ENCODE measurements at places on chromosomes 16 and 17. TPM values are rescaled to one million over a fixed set of nuclear protein-coding genes. Genes with fewer than 3 reads are reported as not detected.
A peak's percentile ranks its signal among the peaks of the same experiment; 100 is the strongest.

Gene ASGR2
- total RNA-seq: not detected

Gene C17orf100
- 1.1 TPM for total RNA-seq

DNA sequence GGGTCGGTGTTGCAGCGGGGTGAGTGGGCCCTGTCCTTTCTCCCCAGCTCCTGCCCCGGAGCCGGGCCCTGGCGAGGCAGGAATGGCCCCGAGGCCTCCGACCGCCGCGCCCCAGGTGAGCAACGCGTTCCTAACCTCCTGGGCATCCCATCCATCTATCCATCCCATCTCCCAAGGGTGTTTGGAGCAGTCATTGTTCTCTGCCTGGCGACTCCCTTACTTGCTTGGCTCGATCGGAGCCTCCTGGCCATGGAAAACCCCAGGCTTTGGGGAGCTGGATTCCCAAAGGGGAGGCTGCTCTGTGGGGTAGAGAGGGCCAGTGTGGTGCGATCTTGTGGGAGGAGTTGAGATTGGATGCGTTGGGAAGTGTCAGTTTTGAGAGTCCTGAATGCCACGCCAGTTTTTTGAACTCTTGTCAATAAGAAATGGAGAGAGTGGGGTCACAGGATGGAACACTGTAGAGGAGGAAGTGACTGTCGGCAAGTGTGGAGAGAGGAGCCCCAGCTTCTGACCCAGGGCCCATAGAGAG lies 684 bp downstream of the ZFP90 start:
- H3K36me3 ChIP-seq: peaks cover 64% of the 10 kb centered on the region
- H3K27me3 ChIP-seq: no peaks in the 10 kb centered on the region
- peak; percentile 33 for DNase-seq
- peaks cover 19% of the 10 kb centered on the region for H3K4me1 ChIP-seq
- H3K27ac ChIP-seq: peak overlapping the region; percentile 92

Gene TEKT1
- not detected for total RNA-seq

Gene DNAI2
- 3.1 TPM for total RNA-seq

DNA sequence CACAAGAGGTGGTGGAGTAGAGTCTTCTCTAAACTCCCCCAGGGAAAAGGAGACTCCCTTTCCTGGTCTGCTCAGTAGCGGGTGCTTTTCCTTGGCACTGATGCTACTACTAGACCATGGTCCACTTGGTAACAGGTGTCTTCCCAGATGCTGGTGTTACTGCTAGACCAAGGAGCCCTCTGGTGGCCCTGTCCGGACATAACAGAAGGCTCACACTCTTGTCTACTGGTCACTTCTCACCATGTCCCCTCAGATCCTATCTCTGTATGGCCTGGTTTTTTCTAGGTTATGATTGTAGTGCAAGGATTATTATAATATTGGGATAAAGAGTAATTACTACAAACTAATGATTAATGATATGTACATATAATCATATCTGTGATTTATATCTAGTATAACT lies 49.7 kb upstream of the ARL4D start:
- no peak overlapping the region for H3K27ac ChIP-seq
- no peaks in the 10 kb centered on the region for H3K27me3 ChIP-seq
- H3K4me3 ChIP-seq: no peak overlapping the region

Gene NACA2
- total RNA-seq: not detected

Gene PRSS33
- not detected for total RNA-seq
